ENCODE measurements at places on chromosomes 16 and 17.
A peak's percentile ranks its signal among the peaks of the same experiment; 100 is the strongest.

- DNase-seq: peak; percentile 97
These were observed 3.0 kb downstream of the PFN1 start for GRCh38 chr17:4945176-4945943.

- no peak for DNase-seq
These were observed at the start of gene TVP23A for GRCh38 chr16:10817963-10818941. Gene TVP23A (minus strand): TSS chr16:10818794. CDS start chr16:10818493, 301 bp downstream.

GRCh38 chr16:1978476-1979120 is 2.7 kb downstream of the NOXO1 start:
- DNase-seq: no peak

DNA sequence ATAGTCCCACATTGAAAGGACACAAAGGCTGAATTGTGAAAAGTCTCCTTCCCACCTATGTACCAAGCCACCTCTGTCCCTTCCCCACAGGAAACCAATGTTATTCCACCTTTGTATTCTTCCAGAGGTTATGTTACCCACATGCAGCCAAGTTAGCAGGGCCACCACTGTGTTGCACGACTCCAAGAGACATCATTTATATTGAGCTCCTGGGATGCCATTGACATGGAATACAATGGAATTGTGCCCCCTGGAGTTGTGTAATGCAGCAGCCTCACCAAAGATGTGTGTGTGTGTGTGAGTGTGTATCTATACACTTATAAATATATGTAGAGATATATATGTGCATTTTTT is 21.6 kb upstream of the MSI2 start:
- DNase-seq: no peak

DNA sequence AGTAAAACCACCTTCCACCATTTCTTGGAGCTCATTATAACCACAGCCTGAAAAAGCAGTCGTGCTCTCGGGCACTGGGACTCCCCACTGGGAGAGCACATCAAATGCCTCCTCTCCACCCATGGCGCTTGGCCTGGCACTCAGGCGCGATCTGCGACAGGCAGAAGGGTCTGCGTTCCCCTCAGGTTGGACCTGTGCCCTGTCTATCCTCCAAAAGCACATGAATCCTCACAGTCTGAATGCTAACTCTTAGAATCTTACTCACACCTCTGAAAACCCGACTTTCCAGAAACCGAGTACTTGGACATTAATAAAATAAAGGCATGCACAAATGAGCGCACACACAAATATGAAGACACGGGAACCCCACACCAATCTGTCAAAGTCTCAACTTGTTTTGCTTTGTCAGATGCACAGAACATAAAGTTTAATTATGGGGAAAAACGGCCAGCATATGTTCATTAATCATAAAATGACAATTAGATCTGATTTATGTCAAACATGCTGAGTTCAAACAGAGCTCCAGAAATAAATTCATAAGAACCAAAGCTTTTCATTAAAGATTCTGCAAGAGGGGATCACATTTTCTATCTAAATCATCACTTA is 20.5 kb upstream of the FAAP100 start:
- DNase-seq: no peak

- DNase-seq: no peak
These were observed 30.2 kb downstream of the TPSG1 start for GRCh38 chr16:1194665-1195392.

GRCh38 chr17:64077379-64077778 is 52.6 kb downstream of the ERN1 start:
- DNase-seq: no peak

DNA sequence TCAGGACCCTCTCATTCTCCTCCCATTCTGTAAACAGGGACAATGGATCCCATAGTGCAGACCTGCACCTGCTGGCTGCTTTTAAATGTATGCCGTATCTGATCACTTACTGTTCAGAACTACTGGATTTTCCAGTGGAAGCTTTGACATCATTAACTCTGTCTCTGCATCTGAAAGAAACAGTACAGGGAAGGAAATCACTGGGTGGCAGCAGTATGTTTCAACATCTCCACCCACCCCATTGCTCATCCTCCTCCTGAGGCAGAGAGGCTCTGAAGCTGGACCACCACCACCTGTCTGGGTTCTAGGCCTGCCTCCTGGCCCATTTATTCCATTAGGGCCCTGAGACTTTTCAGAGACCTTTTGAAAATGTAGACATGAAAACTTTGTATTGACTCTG is 2.6 kb downstream of the CCL15 start:
- no peak for DNase-seq

- no peak for DNase-seq
These were observed 28.2 kb downstream of the ST3GAL2 start for GRCh38 chr16:70410734-70411133.

DNA sequence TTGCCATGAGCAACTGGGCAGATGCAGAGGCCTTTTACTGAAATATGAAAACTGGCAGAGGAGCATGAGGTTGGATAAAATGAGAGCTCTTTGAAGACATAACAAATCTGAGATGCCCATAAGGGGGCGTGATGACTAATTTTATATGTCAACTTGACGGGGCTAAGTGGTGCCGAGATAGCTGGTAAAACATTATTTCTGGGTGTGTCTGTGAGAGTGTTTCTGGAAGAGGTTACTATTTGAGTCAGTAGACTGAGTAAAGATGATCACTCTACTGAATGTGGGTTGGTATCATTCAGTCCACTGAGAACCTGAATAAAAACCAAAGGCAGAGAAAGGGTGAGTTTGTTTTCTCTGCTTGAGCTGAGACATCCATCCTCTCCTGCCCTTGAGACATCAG is 454.2 kb downstream of the NPIPA7 start:
- no peak for DNase-seq

All from EL (cell line).